IMR-90 (cell line): ENCODE measurements at places on chromosomes 12 and 14.

GRCh38 chr12:53231921-53232645 is at the start of gene RARG:
Gene RARG (minus strand): TSS chr12:53232209. CDS start chr12:53227545, 4,664 bp downstream.
- no peak for DNase-seq

DNA sequence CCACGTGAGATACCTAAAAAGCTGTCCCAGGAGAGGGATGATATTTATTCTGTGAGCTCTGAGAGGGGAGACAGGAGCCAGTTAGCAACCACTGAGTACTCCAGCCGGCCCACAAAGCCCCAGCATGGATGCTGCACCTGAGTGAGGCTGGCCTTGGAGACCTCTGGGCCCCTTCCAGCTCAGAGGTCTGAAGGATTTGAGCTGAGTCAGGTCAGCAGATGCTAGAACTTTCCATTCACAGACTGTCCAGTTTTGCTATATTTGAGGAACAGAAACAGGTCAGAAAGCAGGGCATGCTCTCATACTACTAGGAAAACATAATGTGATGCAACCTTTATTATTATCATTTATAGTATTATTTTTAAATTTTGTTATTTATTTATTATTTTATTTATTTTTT is 15.0 kb upstream of the MAPKAPK5 start:
- no peak for DNase-seq

GRCh38 chr14:106844608-106845285 is 1318.4 kb downstream of the TMEM121 start:
- no peak for DNase-seq

DNA sequence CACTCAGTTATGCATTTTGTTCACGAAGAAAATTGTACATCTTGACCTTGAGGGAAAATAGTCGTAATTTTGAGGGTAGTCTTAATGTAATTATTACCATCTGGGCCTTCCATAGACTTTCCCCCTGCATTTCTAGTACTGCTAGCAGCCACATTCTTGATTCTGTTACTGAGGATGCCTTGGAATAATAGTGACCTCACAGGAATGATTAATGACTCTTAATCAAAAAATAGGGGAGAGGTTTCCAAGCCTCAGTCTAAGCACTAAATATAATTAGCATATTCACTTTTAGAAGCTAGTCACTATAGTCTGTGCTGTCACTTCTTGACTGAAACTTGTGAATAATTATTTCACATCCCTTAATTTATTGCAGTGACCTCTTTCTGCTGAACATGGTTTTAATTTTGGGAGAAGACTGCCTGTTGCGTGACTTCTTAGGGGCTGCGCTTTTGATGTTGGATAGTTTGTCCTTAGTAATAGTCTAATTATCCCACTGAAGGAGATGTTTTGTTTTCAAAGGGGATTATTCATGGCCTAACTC is 400.5 kb downstream of the ADAMTS20 start:
- DNase-seq: no peak

- no peak for DNase-seq
These were observed 131.3 kb downstream of the PHLDA1 start for GRCh38 chr12:75900226-75900625.

DNA sequence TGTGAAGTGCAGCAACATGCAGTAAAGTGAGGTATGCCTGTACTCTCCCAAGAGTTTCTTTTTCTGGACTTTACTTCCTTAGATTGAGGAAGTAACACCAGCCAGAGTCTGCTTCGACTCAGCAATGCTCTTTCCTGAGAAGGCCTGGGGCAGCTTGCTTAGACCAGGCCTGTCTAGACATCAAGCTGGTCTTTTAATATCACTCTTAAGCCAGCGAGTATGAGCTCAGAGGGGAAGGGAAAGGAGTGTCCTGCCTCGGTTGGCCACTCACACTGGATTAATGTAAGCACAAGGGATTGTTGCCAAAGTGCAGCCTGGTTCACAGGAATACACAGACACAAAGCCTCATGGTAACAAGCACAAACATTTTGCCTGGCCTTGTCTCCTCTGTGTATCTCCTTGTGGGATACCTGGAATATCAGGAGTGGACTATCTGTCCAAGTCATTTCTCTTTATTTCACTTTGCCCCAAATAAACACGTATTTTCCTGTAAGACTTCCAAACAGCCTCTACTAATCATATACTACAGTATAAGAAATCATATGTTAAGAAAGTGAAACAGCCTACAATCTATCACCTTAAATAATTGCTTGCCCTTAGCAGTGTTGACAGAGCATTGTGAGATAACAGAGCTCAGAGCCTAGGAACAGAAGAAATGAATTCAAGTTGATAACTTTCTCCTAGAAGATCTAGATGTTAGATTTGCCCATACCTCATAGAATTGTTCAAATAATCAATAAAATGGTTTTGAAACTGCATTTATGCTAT is 121.2 kb upstream of the DAAM1 start:
- DNase-seq: peak; percentile 17
